ENCODE measurements at places on chromosomes 3 and 15. TPM values are rescaled to one million over a fixed set of nuclear protein-coding genes. Genes with fewer than 3 reads are reported as not detected.

GRCh38 chr3:15368561-15369135, 36.3 kb upstream of the SH3BP5 start:
- no peak for DNase-seq

- DNase-seq: peak; percentile 55
Measured at GRCh38 chr3:179811321-179812095, 158.7 kb downstream of the USP13 start.

DNA sequence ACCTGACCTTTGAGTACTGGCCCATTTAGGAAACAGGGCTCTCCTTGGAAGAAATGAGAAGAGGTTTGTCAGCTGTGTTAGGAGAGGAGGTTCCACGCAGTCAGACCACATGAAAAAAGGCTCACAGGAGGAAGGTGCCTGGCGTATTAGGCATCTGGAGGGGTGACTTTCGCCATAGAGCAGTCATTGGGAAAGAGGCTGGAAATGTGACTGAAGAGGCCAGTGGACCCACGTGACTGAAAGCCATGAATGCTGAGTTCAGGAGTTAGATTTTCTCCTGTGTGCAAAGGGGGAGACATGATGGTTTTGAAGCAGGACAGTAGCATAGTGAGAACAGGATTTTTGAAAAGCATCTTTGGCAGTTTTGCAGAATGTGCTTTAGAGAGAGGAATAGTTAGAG, 29.7 kb upstream of the RNF7 start:
- no peak for DNase-seq

DNA sequence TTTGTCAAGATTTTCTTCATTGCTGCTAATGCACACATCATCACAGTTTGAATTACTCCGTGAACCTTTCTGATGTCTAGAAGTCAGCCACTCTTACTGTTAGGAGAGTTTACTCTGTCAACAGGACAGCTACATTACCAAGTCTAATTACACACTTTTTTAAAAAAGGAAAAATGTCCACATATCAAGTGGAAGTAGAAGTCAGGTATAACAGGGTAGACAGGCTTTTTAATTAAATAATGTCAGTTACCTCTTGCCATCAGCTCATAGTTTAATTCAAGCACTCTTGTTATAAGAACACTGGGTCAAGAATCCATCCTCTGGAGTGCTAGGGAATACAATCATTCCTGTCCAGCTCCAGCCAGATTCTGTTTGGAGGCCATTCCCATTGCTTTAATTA, 232.8 kb downstream of the TAFA4 start:
- no peak for DNase-seq

GRCh38 chr3:24521420-24522145, 26.9 kb upstream of the THRB start:
- peak; percentile 73 for DNase-seq

- no peak for DNase-seq
Measured at GRCh38 chr3:185537369-185537970, 14.9 kb downstream of the LIPH start.

GRCh38 chr15:61116825-61117224, 112.3 kb downstream of the RORA start:
- no peak for DNase-seq

Gene INSYN1
- total RNA-seq: 1.6 TPM

- DNase-seq: peak; percentile 54
Measured at GRCh38 chr3:72665701-72666446, 182.4 kb downstream of the SHQ1 start.

DNA sequence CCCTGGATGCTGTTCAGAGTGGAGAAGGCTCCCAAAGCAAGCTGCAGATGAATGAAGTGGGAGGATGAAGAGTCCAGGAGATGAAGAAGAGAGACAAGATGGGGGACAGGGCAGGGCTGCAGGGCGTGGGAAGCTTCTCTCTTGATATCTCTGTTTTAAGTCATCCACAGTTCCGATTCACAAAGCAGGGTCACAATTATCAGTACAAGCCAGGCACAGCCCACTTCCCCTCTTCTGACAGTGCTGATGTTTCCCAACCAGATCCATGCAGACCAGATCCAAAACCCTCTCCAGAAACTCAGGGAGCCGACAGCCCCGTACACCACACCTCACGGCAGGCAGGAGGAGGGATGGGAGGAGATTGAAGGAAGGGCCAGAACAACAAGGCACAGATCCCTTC, 31.1 kb downstream of the NTRK3 start:
- no peak for DNase-seq

DNA sequence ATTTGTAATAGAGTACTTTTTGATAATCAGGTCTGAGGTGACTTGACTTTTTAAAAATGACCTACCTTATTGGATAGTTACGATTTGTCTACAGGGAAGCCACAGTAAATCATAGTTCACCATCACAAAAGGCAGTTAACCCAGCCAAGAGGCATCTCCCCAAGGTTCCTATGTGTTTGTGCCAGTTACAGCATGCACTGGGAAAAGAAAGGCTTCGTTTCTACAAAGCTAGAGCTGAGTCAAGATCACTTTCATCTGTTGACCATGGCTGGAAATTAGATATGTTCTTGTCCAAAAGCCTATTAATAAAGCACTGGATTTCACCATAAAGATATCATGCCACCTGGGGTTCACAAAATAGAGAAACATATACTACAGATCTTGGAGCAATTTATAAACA, 139.9 kb downstream of the GREM1 start:
- DNase-seq: no peak

GRCh38 chr3:23002836-23003732, 200.0 kb upstream of the UBE2E2 start:
- no peak for DNase-seq

DNA sequence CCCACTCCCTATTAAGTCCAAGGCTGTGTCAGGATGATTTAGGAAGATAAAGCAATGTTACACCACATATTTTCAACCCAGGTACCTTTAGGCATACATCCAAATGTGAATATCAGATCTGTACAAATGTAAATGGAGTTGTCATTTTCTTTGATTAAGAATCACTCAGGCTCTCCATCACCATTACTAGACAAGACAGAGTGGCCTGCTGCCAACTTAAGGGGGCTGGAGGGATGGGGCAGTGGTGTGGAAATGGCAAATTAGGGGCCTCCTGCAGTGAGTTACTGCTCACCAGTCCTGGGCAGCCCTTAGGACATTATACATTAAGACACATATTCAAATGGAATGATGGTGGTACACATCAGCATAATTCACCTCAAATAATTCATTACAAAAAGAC, 211.0 kb downstream of the TNIK start:
- DNase-seq: no peak

DNA sequence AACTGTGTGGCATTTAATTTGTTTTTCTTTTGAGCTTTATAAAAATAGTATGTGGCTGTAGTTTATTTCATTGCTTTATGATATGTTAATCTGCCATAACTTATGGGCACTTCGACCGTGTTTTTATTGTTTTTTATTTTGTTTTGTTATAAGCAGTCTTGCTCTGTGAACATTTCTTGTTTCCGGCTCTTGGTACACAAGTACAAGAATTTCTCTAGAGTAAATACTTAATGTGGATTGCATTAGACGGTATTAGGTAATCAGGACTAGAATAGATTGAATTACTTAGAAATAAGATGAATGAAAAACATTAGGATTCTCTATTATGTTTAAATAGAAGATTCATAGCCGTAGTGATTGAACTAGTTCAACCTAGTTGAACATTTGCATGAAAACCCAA, 2.1 kb downstream of the ZFAND6 start:
- no peak for DNase-seq

GRCh38 chr15:60721707-60722106, 242.8 kb upstream of the ICE2 start:
- DNase-seq: peak; percentile 82

Gene AHSG
- total RNA-seq: 1.4 TPM

- peak; percentile 50 for DNase-seq
Measured at GRCh38 chr15:85329561-85330422, 50.6 kb upstream of the AKAP13 start.

GRCh38 chr3:4758957-4759656, 220.1 kb upstream of the BHLHE40 start:
- no peak for DNase-seq

Gene ALPK3
- total RNA-seq: 13.8 TPM

- DNase-seq: no peak
Measured at GRCh38 chr3:178826435-178827123, 245.0 kb downstream of the ZMAT3 start.

Gene C3orf70
- 0.79 TPM for total RNA-seq

GRCh38 chr3:4820296-4821121, 158.7 kb upstream of the BHLHE40 start:
- no peak for DNase-seq

Gene UROC1
- not detected for total RNA-seq

Gene AP3B2
- total RNA-seq: 3.2 TPM

Gene CCR9
- total RNA-seq: not detected

Gene GOLGA8H
- not detected for total RNA-seq

Measured in adrenal gland (tissue), 19 donors.